ENCODE measurements at places on chromosomes 12 and 14.

DNA sequence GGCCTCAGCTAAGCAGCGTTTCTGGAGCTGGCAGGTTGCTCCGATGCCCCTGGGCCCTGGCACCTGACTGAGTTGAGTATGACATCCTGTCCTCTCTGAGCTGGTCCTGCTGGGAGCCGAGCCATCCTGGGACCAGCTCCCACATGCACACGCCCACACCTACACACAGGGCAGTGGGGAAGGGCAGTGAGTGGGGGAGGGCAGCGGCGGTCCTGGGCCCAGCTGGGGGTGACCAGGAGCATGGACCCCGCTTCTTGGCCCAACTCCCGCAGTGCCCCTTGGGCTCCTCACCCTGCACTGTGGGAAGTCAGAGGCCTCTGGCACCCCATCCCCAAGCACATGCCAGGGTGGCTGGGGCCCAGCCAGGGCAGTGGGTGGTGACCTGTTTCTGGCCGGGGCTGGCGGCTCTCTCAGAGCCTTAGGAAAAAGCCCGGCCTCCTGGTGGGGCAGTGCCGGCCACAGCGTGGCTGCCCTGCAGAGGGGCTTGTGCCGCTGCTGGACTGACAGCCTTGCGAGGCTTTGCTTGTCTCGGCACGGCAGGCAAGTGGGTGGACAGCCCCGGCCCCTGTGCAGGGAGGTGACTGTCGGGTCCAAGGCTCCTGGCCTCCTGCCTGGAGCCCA lies 5.9 kb upstream of the CRIP2 start:
- no peak for DNase-seq

GRCh38 chr12:68435816-68436215 lies 103.7 kb upstream of the MDM1 start:
- DNase-seq: peak; percentile 32

- DNase-seq: no peak
These were observed 8.1 kb downstream of the GAPDH start for GRCh38 chr12:6542209-6543009.

DNA sequence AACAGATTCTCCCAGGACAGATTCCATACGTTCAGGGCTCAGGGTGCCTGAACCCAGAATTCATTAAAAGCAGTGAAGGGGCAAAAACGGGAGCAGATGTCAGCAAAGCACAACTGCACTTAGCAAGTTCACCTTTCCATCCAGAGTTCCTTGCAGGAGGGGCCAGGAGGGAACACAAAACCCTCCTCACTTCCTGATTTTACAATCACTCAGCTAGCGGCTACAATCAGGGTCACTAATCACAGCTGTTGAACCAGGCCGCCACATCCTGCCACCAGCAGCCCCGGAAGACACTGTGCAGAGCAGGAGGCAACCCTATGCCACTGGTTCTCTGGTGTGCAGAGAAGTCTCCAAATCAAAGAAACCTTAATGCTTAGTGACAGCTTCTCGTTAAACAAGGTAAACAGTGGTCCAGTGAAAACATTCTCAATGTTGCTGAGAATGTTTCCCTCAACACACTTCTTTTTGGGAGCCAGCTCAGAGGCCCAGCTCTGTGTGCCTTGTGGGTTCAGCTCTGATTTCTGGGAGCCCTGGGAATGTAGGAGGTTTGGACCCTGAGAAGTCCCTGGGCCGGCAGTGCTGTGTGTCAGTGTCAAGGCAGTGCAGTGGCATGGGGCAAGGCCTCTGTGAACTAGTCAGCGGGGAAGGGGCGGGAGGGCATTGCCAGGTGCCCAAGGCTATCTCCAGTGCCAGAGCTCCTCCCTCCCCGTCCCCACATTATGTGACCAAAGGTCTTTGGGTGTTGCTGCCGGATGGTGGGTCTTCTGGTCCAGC lies 54.5 kb downstream of the VCPKMT start:
- DNase-seq: peak; percentile 89

- peak; percentile 56 for DNase-seq
These were observed 470.8 kb downstream of the NELL2 start for GRCh38 chr12:44405297-44405696.

DNA sequence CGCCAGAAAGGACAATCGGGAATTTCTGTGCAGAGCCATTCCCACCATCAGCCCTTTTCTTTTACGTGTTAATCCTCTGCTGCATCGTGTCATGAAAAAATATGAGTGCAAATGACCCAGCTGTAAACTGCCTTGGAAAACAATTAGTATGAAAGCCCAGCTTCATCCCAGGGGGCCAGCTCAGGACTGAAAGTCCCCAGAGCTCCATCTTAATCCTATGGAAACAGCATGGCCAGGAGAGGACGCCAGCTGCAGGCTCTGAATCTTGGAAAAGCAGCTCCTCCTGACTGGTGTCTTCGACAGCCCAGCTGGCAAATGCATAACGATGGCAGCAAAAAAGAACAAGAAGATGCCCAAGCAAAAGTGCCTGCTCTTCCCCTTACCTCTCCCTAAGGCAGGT lies 191.5 kb downstream of the NTF3 start:
- DNase-seq: no peak

- DNase-seq: no peak
These were observed 283.4 kb downstream of the GRIN2B start for GRCh38 chr12:13697973-13698372.

DNA sequence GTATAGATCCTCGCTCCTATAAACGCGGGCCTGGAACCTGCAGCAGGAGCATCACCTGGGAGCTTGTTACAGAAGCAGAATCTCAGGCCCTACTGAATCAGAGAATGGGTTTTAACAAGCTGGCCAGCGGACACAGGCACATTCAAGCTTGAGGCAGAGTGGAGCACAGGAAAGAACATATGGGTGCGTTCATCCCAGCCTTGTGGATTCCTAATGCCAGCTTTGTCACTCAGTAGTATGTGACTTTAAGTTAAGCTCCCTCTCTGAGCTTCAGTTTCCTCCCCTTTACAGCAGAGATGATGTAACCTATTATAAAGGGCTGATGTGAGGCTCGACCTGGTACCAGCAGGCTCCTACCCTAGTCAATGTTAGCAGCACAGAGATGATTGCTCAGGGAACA lies 204.9 kb downstream of the ZFP36L1 start:
- no peak for DNase-seq

GRCh38 chr12:72074956-72075355 lies 136.3 kb downstream of the TPH2 start:
- DNase-seq: peak; percentile 70

- DNase-seq: peak; percentile 38
These were observed 87.1 kb downstream of the TMCC3 start for GRCh38 chr12:94563286-94563685.

- no peak for DNase-seq
These were observed 411.6 kb downstream of the CCER1 start for GRCh38 chr12:90543374-90543773.

- peak; percentile 77 for DNase-seq
These were observed 59.7 kb downstream of the DAO start for GRCh38 chr12:108939594-108939993.

DNA sequence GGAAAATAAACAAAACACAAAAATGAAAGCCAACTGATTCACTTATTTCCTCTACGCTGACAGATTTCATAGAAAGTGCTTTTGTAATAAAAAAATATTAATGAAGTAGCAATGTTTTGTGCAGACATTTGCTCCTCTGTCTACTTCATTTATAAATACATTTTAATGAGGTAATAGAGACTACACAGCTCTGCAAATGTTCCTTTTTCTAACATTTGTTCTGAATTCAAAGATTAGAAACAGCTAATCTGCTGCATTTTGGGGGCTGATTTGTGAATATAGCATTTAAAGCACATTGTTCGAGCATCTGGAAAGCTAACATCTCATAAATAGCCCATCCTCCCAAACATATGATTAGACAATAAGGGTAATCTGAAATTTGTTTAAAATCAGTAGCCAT lies 97.8 kb downstream of the PRKD1 start:
- DNase-seq: no peak

DNA sequence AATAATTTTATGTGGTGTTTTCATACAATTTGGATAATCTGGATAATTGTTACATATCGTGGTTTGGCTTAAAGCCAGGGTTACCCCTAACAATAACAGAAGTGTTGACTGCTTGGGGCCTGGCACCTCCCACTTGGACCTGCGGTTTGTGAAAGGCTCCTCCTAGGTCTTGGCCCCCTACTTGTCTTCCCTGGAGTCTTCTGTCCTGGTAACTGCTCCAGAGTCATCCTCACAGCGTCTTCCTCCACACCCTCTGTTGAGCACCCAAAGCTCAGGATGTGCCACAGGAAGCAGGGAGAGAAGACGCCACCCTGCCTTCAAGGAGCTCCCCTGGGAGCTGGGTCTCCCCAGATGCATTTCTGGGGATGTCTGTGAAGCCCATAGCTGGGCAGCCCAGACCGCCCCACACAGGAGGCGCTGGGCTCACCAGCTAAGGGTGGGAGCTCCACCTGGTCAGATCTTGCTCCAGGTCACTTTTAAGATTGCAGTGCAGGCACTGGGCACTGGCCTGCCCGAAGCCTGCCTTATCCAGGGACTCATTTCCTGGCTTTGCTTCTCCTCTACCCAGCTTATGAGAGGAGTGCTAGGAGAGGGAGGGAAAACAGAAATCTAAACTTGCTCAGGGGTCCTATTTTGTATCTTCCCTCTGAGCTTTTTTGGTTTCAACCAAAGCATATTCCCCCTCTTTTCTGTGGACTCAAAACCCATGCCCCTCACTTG lies 98.2 kb downstream of the ZFP36L1 start:
- DNase-seq: peak; percentile 32

GRCh38 chr14:96039633-96040311 lies 610 bp downstream of the C14orf132 start:
- DNase-seq: peak; percentile 64

GRCh38 chr12:114741940-114742339 lies 58.0 kb upstream of the TBX3 start:
- no peak for DNase-seq

DNA sequence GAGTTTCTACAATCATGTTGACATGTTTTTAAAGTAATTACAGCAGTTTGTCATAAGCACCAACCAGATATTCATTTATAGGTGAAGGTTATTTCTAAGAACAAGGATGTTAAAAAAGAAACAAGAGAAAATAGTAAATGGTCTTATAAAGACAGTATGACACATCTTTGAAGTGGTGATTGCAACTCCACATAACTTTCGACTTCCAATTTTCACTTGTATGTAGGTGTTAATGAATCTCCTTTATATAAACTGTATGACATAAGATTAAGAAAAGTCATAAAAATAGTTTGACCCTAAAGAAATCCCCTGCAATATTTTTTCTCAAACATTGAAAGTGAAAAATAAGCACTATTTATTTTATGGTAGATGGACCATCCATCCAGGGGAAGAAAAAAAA lies 144.8 kb upstream of the PTPRQ start:
- no peak for DNase-seq

DNA sequence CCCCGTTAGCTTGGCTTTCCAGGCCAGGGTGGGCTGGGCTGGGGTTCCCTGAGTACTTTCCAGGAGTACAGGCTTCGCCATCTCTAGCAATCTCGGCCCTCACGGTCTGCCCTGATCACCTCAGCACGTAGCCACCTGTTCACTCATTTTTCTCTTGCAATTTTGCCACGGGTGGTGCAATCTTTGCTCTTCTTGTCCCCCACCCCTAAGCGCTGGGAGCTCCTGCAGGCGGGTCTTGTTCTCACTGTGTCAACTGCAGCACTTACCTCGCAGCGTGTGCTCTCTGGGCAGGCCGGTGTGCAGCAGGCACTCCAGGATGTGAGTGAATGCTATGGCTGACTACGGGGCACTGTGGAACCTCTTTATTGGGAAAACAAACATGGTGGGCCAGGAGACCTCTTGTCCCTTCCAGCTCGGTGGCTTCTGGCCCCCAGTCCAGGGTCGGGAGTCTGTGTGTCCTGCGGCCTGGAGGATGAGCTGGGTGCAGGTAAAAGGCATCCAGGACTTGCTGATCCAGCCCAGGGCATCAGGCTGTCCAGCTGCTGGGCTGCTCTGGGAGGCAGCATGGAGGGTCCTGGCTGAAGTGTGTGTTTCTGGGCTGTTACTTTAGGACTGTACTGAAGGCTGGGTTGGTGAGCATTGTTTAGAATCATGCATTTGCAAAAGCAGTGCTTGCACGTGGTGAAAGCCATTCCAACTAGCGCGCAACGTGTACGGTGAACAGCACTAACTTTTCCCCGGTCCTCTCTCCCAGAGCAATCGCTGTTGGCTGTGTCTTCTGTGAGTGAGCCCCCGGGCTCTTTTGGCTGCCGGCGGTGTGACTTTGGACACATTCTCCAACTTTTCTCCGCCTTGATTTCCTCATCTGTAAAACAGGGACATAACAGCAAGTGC lies 1.5 kb upstream of the ULK1 start:
- DNase-seq: peak; percentile 68

DNA sequence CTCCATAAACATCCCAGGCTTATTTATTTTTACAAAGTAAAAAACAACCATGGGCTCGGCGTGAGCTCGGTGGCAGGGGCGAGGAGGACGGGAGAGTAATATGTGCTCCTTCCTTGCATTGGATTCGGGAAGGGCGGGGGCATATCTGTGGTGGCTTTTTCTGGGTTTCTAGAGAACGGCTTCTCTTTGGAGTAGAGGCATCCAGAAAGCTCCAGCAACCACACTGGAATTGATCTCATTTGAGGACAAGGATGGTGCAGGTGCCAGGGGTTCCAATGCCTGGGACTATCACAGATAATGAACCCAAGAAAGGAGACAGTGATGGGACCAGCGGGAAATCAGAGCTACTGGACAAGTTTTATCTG lies 18.9 kb downstream of the ADGRD1 start:
- DNase-seq: peak; percentile 47

GRCh38 chr14:22981876-22982476 lies 375 bp downstream of the AJUBA start:
- DNase-seq: no peak

GRCh38 chr14:36866867-36867266 lies 205.2 kb downstream of the PAX9 start:
- no peak for DNase-seq

DNA sequence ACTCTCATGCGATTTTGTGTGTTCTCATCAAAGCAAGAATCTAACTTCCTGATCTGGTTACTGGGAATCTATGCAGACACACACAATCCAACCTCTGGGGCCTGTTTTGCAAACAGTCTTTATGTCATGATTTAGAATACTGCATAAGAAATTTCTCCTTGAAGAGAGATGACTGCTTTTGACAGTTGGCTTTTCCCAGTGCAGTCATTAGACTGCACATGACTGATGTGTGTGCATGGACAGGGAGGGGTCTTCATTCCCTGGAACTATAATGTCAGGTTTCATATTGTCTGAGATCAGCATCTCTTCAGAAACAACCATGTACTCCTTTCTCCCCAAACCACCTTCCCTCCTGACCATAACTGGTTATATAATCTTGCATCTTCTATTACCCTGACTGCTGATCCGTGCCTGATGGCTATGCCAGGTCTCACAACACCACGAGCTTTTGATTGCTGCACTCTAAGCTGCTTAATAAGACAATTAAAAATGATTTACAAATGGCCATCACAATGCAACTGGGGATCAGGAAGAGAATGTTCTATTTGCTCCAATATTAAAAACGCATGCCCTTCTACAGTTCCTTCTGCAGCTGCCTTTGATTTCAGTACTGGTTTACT lies 995.4 kb downstream of the NRXN3 start:
- DNase-seq: no peak

DNA sequence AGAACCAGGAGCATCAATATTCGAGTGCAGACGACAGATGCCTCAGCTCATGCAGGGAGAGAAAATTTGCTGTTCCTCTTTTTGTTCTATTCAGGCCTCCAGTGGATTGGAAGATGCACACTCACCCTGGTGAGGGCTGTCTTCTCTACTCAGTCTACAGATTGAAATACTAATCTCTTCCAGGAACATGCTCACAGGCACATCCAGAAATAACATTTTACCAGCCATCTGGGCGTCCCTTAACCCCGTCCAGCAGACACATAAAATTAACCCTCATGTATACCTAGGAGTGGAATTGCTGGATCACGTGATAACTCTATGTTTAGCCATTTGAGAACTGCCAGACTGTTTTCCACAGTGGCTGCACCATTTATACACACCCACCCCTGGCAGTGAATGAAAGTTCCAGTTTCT lies 4.5 kb upstream of the OAS2 start:
- peak; percentile 26 for DNase-seq
